ENCODE measurements at places on chromosomes 6 and 20. TPM values are rescaled to one million over a fixed set of nuclear protein-coding genes. Genes with fewer than 3 reads are reported as not detected.

PSORS1C1 gene
- total RNA-seq = 1.7 TPM

C6orf118 gene
- not detected for total RNA-seq

PRDM1 gene
- 1.2 TPM for total RNA-seq

C6orf15 gene
- not detected for total RNA-seq

PACSIN1 gene
- not detected for total RNA-seq

IMPG1 gene
- total RNA-seq = not detected

NKX2-4 gene
- total RNA-seq = not detected
